Activated T-helper 17 cell treated with anti-CD3 and anti-CD28 coated beads, Interleukin-2, amount 50 U/mL, for 72 hours (primary cell): ENCODE measurements at places on chromosomes 7 and 10. TPM values are rescaled to one million over a fixed set of nuclear protein-coding genes. Genes with fewer than 3 reads are reported as not detected.
A peak's percentile ranks its signal among the peaks of the same experiment; 100 is the strongest.

The SPDYE6 gene
- total RNA-seq: not detected

The HKDC1 gene
- 0.42 TPM for total RNA-seq

The TIAL1 gene
- total RNA-seq: 195 TPM

The HDAC9 gene
- 4.0 TPM for total RNA-seq

The MRLN gene
- 0.74 TPM for total RNA-seq

The CYP2E1 gene
- total RNA-seq: 5.4 TPM

The OR2A5 gene
- total RNA-seq: not detected

The GIMAP2 gene
- 44.9 TPM for total RNA-seq

GRCh38 chr7:75950111-75950681 lies 35.2 kb downstream of the POR start:
- ATAC-seq: no peak

DNA sequence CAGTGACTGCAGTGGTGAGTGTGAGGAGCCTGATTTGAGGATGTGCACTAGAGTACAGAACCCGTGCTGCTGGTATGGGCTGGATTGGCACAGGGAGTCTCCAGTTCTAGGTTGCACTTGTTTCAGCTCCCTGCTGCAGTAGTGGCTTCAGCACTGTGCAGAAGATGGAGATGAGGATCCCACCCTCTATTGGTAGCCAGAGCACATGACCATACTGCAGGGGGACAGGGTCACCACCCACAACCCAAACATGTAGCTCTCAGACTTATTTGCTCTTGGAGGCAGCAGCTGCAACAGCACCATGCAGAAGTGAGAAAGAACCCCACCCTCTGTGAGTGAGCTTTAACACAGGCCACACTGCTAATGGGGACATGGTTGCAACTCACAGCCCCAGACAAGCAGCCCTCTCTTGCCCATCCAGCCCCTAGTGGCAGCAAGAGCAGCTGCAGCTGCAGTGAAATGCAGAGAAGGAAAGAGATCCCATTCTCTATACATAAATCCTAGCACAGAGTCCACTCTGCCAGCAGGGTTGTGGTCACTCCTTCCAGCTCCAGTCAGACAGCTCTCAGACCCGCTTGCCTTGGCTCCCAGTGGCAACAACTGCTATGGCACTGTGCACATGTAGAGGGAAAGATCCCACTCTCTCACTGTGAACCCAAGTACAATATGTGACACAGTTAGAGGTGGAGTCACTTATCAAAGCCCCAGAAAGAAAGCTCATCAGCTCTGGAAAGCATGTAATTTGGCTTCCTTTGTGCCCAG lies 51.4 kb upstream of the SCIN start:
- peak; percentile 37 for ATAC-seq

DNA sequence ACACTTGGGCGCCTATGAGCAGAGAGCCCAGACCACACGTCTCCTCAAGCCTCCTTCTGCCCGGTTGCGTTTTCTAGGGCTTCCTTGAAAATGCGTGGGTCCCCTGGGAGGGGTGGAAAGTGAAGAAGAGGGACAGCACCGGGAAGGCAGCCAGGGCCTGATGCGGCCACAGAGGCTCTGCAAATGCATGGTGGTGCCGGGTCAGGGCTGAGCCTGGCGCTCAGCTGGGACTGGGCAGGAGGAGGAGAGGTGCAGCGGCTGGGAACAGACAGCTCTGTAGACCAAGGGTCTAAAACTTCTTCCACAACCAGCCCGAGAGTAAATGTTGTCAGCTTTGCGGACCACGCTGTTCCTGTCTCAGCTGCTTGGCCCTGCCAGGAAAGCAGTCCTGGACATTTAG lies 1.6 kb downstream of the DPYSL4 start:
- no peak for ATAC-seq

GRCh38 chr7:111470998-111471397 lies 91.3 kb downstream of the IMMP2L start:
- ATAC-seq: no peak

- no peak for ATAC-seq
Observed at GRCh38 chr10:79046741-79047583, 21.8 kb upstream of the ZMIZ1 start.

DNA sequence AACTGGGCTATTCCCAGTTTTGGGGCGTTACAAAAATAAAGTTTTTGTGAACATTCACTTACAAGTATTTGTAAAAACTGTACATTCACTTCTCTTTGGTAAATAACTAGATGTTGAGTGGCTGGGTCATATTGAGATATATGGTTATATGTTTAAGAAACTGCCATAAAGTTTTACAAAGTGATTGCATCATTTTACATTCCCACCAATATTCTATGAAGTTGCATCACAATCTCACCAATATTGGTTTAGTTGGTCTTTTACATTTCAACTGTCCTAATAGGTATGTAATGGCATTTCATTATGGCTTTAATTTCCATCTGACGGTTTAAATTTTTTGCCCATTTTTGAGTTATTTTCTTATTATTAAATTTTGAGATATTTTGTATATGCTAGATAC lies 251.7 kb upstream of the GNAI1 start:
- no peak for ATAC-seq

- peak; percentile 40 for ATAC-seq
Observed at GRCh38 chr7:158740013-158740656, 35.5 kb upstream of the NCAPG2 start.

DNA sequence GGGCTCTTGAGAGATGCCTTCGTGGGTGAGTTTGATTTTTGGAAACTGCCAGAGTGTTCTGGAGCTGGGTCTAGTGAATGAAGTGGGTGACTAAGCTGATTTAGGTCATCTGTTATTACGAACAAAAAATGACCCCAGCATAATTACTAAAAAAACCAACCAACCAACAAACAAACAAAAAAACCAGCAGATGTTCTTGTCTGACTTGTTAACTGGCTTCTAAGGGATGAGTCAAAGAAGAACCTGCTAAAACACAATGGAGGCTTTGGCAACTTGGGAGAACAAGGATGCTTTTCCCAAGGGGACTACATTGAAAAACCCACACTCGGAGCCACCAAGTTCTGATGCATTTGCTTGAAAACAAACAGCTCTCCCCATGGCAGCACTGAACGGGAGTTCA lies 11.5 kb downstream of the TACR2 start:
- ATAC-seq: no peak

DNA sequence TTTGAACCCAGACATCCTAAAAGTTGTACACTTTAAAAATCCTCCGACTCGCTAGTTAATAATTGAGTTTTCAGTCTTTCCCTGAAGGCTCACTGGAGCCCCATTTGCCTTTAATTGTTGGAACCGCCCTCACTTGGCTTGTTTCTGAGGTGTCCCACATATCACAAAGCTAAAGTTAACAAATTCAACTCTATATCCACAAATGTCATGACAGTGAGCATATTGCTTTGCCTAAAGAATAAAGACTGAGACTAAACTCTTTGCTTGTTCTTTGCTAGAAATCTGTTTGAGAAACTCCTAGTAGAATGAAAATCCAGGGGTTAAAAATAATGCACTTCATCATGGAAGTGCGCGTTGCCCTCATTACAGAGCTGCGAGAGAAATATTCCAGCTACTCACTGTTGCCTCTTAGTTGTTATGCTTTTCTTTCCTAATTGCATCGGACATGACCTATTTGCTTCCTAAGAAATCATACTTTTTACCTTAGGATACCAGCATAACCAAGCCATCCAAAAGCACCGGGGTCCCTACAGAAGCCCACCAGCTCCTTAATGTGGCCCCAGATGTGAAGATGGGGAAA lies 752 bp downstream of the THSD7A start:
- ATAC-seq: no peak

- peak; percentile 62 for ATAC-seq
Observed at GRCh38 chr10:22655312-22655981, 58.9 kb downstream of the PIP4K2A start.

DNA sequence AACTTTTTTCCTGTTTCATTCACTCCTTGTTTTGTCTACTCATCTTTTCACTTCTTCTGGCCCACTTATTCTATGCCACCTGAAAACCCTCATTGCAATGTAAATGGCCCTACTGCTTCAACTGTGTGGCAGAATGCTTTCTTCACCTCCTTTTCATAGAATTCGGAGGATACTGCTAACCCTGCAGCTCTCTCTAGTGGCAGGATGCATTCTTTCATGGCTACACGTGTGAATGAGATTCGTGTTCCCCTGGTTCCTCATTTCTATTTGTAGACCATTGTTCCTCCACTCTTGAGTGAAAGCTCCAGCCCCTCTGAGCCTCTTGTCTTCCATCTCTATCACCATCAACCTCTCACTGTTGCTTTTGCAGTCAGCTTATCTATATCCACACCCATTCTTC lies 20.9 kb upstream of the CYP26C1 start:
- ATAC-seq: no peak

- ATAC-seq: no peak
Observed at GRCh38 chr10:123133541-123134342, 2.0 kb upstream of the HMX3 start.

- ATAC-seq: no peak
Observed at GRCh38 chr7:101170617-101171441, 5.5 kb upstream of the VGF start.

- ATAC-seq: peak; percentile 57
Observed at GRCh38 chr7:24572393-24572996, 757 bp upstream of the PALS2 start.

GRCh38 chr7:142908921-142909890 lies 23.7 kb upstream of the TRPV6 start:
- ATAC-seq: no peak

DNA sequence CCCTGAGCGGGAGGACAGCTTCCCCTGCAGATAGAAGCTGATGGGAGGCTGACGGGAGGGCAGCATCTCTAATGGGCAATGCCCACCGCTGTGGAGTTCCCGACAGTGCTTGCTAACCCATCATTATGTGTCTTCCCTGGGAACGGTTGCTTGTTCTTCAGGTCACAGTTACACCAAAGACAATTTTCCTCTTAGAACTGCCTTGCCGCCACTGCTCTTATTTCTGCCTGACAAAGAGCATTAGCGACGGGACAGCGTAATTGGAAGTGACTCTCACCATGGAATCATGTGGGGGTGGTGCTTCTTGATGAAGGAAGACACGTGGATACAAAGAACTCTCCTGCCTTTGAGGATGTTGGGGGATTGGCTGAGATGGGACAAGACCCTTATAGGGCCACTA lies 81.3 kb upstream of the NPS start:
- ATAC-seq: no peak

GRCh38 chr10:48839809-48840679 lies 99.6 kb downstream of the LRRC18 start:
- ATAC-seq: no peak

- no peak for ATAC-seq
Observed at GRCh38 chr10:93225938-93226337, 152.2 kb downstream of the CYP26A1 start.

- no peak for ATAC-seq
Observed at GRCh38 chr7:36015733-36016132, 137.3 kb upstream of the EEPD1 start.

DNA sequence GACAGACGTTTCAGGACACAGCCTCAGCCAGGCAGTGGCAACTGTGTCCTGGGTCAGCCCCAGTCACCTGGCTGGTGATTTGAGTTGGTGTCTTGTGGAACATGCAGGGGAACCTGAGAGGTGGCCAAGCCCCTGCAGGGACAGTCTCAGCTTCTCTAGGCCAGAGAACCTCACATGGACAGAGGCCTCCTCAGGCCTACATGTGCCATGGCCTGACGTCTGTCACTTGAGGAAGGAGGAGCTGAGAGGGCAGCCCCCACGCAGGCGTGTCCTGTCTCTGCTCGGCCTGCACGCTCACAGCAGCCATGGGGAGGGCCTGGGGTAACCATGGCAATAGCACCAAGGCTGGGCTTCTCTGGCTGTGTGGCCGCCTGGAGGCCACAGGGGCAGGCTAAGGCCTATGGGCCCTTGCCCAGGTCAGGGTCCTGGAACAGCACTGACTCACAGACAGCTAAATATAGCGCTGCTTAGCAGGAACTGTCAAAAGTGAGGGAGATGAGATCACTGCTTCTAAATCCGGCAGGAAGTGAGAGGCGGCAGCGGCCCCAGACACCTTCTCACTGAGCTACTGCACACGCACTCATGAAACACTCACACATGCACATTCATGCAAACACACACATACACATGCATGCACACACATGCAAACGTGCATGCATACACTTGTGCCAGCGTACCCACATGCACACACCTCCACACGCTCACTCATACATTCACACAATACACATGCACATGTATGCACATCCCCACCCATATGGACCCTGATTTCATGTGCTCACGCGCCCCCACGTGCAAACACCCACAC lies 57.0 kb downstream of the YKT6 start:
- peak; percentile 95 for ATAC-seq

DNA sequence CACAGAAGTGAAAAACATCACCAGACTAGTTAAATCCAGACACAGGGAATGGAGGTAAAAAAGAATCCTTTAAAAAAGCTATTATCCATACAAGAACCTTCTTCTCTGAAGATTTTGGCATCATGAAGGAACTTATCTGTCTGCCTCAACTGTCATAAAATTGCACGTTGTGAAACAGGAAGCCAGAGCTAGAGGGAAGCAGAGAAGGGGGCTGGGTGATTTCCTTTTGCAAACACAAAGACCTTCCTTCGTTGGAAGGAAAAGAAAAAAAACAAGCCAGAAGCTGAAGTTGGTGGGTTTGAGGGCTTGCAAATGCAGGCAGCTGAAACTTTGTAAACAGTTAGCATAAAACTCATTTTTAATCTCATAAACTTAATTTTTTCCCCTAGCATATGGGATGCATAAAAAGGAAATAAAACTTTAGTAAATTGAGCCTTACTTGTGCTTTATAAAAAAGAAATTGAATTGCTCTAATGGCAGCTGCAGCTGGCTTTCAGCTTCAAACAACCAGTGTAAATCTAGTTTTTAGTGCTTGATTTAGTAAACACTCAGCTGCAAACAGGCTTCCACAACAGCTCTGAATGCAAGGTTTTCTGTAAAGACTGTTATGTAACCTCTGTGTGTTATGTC lies 101.6 kb downstream of the OTUD1 start:
- no peak for ATAC-seq

DNA sequence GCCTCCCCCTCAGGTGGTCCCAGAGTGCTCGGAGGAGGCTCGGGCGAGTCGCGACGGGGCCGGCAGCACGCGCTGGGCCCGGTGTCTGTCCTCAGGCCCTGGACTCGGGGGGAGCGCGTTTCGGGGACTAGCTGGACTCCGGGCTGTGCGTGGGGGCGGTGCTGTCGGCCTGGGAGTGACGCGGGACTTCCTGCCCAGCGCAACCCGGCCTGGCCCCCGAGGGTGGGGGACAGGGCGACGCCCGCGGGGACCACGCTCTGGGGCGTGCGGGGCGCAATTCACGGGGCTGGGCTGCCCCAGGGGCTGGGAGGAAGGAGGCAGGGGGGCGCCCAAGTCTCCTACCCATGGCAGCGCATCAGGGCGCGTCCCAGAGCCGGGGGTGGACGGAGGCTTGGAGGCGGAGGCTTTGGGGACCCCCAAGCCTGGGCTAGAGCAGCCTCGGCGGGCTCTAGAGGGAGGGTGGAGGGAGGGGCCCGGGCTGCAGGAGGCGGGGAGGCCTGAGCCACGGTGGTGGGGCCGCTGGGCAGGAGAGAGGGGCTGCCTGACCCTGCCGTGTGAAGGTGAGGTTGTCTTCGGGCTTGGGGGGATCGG lies 2.3 kb upstream of the VENTX start:
- peak; percentile 41 for ATAC-seq
